Stimulated activated CD4-positive, alpha-beta T cell treated with anti-CD3 and anti-CD28 coated beads, Interleukin-4, amount 100 ng/mL, for 48 hours (primary cell): ENCODE measurements at places on chromosomes 3 and 15.

DNA sequence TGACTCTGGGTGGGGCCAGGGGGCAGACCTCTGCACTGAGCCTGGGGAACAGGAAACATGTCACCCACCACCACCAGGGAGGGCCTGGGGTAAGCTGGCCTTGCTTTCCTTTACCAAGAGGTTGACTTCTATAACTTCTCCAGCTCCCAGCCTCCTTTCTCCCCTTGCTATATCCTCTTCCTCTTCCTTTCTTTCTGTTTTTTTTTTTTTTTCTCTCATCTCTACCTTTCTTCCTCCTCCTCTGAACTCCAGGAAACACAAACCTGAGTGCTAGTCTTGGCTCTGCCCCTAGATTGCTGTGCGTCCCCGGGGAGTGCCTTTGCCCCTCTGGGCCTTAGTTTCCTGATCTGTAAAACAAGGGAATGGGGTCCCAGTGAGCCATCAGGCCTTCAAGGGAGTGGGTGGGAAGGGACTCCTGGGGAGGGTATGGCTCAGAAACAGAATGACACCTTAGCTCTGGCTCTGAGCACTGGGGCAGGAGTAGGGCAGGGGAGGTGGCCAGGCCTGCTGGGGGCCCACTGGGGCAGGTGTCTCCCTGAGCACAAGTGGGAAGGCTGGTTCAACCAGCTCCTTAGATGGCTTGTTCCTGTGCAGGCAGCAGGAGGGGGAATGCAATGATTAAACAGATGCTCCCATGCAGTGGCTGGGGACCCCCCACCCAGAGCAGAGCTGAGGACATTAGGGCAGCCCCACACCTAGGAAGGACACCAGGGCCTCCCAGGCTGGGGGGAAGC is 4.3 kb downstream of the SNX33 start:
- DNase-seq, result no peak

GRCh38 chr3:16456784-16457415 is 56.6 kb downstream of the RFTN1 start:
- DNase-seq, result no peak

DNA sequence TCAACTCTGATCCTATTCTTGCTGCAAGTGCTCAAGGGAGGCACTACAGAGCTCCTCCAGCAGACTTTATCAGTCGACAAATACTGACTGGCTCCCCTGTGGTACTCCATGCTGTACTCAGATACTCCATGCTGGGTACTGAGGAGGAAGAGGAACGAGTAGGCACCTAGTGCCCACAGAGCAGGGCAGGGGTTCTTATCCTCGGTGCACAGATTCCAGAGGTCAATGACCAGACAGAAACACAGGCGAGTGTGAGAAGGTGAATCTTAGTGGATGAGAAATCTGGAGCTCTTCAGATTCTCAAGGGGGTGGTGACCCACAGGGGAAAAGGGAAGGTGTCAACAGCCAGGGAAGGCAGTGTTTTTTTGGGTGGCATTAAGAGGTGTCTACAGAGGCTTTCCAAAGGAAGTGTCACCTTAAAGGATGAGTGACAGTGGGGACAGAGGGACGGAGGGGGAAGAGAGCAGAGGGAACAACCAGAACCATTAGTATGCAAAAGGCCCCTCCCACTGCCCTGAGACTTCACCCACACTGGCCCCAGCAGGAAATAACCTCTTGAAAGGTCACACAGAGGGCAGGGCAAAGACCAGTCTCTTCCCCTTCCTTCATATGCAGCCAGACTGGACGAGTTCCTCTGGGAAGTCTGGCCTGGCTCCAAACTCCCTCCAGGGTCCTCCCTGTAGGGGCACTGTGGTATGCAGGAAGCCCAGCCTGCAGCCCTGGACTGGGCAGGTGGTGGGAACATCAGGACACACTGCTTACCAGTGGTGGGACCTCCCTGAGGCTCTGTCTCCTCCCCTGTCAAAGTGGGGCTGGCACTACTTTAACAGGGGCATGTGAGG is 27.5 kb downstream of the CCDC12 start:
- no peak for DNase-seq

GRCh38 chr15:60362321-60363086 is 35.3 kb downstream of the ANXA2 start:
- DNase-seq, result peak; percentile 44

GRCh38 chr3:42762046-42762724 is 10.9 kb downstream of the CCDC13 start:
- no peak for DNase-seq

DNA sequence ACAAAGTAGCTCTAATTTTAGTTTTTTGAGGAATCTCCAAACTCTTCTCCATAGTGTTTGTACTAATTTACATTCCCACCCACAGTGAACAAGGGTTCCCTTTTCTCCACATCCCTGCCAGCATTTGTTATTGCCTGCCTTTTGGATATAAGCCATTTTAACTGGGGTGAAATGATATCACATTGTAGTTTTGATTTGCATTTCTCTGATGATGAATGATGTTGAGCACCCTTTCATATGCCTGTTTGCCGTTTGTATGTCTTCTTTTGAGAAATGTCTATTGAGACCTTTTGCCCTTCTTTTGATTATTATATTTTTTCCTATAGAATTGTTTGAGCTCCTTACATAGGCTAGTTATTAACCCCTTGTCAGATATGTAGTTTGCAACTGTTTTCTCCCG is 239.9 kb upstream of the TPM1 start:
- DNase-seq, result no peak

DNA sequence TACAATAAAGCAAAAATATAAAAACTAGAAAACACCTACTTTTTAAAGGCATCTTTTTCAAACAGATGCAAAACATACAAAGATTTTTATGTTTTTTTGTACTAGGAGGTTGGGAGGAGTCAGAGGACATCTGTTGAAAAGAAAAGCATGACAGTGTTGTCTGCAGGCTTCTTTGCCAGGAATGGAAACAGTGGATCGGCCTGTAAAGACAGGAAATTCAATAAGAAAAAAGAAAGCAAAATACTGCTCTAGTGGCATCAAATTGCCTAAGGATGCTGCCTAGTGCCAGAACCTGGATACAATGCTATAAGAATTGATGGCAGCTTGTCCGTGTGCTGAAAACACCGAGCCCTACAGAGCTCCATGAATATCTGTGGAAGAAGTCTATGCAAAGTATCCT is 69.9 kb downstream of the TBC1D5 start:
- DNase-seq, result no peak

- no peak for DNase-seq
Measured at GRCh38 chr15:43105077-43105736, 631 bp downstream of the UBR1 start.

GRCh38 chr3:169809230-169809795 is 3.4 kb upstream of the LRRIQ4 start:
- no peak for DNase-seq

GRCh38 chr15:77416954-77417353 is 3.0 kb downstream of the PEAK1 start:
- DNase-seq, result no peak

GRCh38 chr3:37770938-37771918 is 90.5 kb upstream of the CTDSPL start:
- DNase-seq, result no peak

DNA sequence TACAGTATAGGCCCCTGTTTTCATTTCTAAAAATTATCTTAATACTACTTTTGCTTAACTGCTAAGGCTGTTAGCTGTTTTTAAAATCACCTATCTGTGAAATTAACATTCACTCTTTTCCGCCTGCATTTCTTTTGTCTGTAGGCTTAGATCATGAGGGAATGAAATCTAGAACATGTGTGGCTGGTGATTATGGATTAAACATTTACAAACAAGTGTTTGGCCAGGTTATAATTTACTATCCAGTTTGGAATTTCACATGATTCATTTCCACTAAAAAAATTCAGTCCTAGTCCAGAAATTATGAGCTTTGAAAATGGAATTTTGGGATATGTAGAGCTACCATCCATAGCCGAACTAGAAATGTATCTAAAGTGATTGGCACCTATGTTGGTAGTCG is 39.1 kb downstream of the GOLM2 start:
- DNase-seq, result no peak

GRCh38 chr15:66789029-66790025 is 87.3 kb downstream of the SMAD6 start:
- DNase-seq, result no peak

- DNase-seq, result no peak
Measured at GRCh38 chr3:154040283-154040682, 80.9 kb upstream of the ARHGEF26 start.
